ENCODE measurements at places on chromosomes 4 and X. TPM values are rescaled to one million over a fixed set of nuclear protein-coding genes. Genes with fewer than 3 reads are reported as not detected.

The TMPRSS11D gene
- not detected for total RNA-seq

The UNC5C gene
- total RNA-seq = 0.03 TPM

The TEX13D gene
- total RNA-seq = not detected

The EGFL6 gene
- total RNA-seq = not detected

The SUPT20HL1 gene
- total RNA-seq = not detected

The SPIN4 gene
- 13.3 TPM for total RNA-seq

The CENPVL1 gene
- not detected for total RNA-seq

The RTL5 gene
- 1.8 TPM for total RNA-seq

The RAI2 gene
- not detected for total RNA-seq

The RBMXL3 gene
- total RNA-seq = not detected

The KLF8 gene
- 0.50 TPM for total RNA-seq

DNA sequence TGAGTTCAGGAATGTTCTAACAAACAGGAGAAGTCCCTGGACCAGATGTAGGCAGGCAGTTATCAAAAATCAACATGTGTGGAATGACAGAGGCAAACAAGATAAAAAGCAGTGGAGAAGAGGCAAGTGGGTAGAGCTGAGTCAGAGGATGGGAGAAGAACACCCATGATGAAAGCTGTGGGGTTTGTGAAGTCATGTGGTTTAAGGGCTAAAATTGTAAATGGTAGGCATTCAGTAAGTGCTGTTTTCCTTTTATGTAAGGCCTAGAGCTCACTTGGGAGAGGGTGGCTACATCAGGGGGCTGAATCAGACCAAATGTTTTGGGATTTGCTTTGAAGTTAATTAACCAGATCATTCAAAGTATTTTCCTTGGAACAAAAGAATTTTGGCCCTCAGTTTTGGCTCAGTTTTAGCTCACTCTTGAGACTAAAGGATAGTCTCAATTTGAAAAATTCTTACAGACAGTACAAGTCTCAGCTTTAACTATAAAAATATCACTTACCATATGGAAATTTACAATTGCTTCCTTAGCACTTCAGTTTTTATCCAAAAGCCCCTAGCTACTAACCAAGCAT is 114.5 kb upstream of the PCDH7 start:
- no peaks in the 10 kb centered on the region for H3K27me3 ChIP-seq
- H3K4me1 ChIP-seq = no peaks in the 10 kb centered on the region
- no peak overlapping the region for H3K4me3 ChIP-seq

DNA sequence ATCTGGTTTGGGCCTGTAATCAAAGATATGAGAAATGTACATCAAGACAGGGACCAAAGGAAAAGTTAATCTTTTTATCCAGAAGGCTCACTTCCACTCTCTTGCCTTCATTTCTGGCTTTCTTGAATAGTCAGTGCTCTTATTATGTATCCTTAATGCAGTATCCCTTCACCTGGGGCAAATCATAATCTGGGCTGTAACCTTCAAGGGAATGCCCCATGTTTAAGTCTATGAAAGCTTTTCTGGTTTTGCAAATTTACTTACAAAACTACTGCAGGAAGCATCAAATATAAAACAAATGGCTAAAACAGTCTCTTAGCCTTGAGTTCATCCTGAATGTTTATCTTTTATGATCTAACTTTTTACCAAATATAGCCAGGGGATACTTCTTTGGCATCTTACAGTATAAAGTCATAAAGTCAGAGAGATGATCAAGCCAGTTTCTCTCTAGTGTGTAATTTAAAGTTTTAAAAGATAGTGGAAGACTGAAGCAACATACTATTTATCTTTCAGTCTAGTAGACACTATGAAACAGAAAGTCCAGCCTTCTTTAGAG is 1214.8 kb downstream of the STIM2 start:
- no peaks in the 10 kb centered on the region for H3K4me1 ChIP-seq
- no peak for DNase-seq
- no peak overlapping the region for H3K27ac ChIP-seq
- H3K36me3 ChIP-seq = no peaks in the 10 kb centered on the region

DNA sequence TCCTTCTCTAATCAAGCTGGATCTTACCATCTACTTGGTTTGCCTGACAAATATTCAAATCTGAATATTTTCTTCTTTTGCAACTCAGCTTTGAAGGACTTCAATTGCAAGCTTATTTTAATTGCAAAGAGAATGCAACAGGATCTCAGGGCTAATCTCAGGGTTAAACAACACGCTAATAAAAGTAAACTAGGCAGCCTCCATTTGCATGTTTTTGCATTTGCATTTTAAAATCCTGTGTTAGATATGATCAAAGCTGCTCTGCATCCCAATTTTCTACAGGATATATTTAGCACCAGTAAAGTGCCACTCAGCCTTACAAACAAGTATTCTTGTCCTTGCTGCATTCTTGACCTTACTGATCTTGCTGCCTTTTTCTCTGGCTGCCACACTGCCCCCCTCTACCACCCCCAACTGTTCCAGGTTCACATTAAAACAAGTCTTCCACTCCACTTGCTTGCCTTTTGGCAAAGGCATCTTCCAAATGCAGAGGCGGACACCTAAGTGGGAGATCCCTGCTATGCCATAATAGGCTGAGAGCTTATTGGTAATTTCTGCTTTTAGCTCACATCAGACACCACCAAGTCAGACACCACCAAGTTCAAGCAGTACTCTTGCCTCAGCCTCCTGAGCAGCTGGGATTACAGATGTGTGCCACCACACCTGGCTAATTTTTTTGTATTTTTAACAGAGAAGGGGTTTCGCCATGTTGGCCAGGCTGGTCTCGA is 48.1 kb downstream of the GPRIN3 start:
- H3K27ac ChIP-seq = no peak overlapping the region
- no peak for DNase-seq
- H3K4me3 ChIP-seq = no peak overlapping the region

GRCh38 chr4:74440356-74440755 is 4.6 kb upstream of the AREG start:
- H3K36me3 ChIP-seq = no peaks in the 10 kb centered on the region
- H3K4me3 ChIP-seq = no peak overlapping the region
- no peaks in the 10 kb centered on the region for H3K27me3 ChIP-seq
- H3K27ac ChIP-seq = no peak overlapping the region

GRCh38 chrX:68723491-68724155 is 76.2 kb downstream of the STARD8 start:
- no peak for DNase-seq
- H3K36me3 ChIP-seq = no peaks in the 10 kb centered on the region
- no peaks in the 10 kb centered on the region for H3K27me3 ChIP-seq
- no peak overlapping the region for H3K4me3 ChIP-seq

DNA sequence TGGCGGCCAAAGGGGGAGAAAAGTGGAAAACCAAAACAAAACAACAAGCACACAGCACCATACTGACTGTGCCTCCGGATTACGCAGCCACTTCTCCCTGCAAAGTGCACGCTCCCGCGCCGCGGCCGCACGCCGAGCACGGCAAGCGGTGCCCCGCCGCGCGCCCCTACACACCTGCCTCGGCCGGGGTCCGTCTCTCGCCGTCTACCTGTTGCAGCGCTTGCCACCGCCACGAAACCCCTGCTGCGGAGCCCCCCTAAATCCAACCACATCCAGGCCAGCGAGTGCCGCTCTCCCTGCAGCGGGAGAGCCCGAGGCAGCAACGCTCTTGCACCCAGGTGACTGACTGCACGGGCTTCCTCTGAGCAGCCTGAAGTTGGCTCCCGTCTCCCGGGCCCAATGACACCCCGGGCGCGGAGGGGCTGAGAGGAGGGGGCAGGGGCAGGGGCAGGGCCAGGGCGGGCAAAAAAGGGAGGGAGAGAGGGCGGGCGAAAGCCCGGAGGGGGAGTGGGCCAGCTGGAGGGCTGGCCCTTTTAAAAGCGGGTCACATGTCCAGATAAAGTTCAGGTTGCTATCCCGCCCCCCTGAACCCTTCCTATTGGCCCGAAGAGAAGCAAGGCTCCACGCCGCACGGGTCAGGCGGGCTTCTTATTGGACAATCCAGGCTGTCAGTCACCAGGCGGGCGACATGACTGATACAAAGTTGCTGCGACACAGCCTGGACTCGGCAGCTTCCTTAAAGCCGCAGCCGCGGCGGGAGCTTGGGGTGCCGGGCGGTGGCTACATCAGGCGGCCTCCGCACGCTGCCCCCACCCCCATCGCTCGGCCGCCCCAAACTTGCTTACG is at the start of gene NR3C2:
Gene NR3C2 (minus strand): TSS at position 429 of the 846 bp plus-strand sequence.
- DNase-seq = peak; percentile 94
- peak within 1 kb of the TSS; percentile 45 for H3K4me3 ChIP-seq
- no peak within 1 kb of the TSS for H3K27ac ChIP-seq
- peaks cover 31% of the 10 kb centered on the region for H3K4me1 ChIP-seq
- peaks cover 82% of the 10 kb centered on the region for H3K27me3 ChIP-seq

- H3K27me3 ChIP-seq = no peaks in the 10 kb centered on the region
- no peaks in the 10 kb centered on the region for H3K36me3 ChIP-seq
- no peak overlapping the region for H3K27ac ChIP-seq
- H3K4me3 ChIP-seq = no peak overlapping the region
- no peaks in the 10 kb centered on the region for H3K4me1 ChIP-seq
- DNase-seq = no peak
Measured at GRCh38 chr4:22045051-22045630, 96.6 kb upstream of the KCNIP4 start.

DNA sequence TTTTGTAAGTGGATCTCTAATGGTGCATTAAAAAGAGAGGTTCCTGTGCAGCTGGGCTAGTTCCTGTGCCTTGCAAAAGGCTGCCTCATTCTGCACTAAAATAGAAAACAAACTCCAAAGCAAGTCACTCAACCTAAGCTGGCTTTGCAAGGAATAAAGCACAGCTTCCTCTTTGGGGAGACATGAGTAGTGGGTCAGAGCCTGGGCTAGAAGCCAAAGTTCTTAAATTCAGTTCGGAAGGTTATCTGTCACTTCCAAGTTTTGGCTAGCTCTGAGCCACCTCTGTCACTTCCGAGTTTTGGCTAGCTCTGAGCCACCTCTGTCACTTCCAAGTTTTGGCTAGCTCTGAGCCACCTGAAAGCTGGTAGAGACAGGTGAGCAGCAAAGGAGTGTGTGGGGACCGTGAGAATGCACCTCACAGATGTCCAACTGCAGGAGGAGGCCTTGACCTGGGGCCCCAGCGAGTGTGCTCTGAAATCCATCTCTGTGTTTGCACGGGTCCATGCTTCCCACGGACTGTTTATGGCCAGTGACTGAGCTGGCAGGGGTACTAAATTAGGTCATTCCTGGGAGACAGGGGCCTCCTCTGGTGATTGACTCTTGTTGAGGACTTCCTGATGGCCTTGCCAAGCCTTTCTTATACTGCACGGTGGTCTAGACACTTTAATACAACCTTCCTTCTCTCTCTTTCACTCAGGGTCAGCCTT is 36.4 kb upstream of the MAMLD1 start:
- no peaks in the 10 kb centered on the region for H3K27me3 ChIP-seq
- no peak overlapping the region for H3K4me3 ChIP-seq
- H3K4me1 ChIP-seq = peaks cover 39% of the 10 kb centered on the region
- peak overlapping the region; percentile 86 for H3K27ac ChIP-seq

DNA sequence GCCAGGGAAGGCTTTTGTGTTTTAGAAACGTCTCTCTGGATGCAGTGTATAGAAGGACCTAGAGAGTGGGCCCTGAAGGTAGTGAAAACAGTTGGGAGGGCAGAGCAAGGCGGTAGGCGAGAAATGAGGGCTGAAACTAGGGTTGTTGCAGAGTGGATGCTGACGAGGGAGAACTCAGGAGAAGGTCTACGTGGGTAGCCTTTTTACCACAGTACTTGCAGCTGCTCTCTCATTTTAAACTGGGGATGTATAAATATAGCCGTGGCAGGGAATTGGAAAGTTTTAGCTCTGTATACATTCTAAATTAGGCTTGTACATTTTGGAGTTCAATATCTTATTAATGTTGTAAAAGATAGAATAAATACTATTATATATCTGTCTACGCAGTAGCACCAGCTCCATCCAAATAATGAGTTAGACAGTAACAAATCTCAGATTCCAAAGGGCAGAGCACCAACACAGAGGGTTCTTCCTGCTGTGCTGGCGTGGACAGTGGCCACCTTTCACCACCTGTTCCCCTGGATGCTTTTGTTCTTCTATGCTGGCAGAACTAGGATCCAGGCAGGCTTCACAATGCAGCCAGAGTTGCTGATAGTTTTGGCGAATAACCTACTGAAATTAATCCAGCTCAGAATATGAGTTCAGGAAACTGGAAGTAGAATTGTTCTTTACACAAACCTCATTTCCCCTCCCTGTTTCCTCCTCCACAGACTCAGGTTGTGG is 31.7 kb downstream of the CCNG2 start:
- H3K4me1 ChIP-seq = no peaks in the 10 kb centered on the region
- no peak overlapping the region for H3K4me3 ChIP-seq
- no peaks in the 10 kb centered on the region for H3K36me3 ChIP-seq
- no peak overlapping the region for H3K27ac ChIP-seq
- DNase-seq = no peak

DNA sequence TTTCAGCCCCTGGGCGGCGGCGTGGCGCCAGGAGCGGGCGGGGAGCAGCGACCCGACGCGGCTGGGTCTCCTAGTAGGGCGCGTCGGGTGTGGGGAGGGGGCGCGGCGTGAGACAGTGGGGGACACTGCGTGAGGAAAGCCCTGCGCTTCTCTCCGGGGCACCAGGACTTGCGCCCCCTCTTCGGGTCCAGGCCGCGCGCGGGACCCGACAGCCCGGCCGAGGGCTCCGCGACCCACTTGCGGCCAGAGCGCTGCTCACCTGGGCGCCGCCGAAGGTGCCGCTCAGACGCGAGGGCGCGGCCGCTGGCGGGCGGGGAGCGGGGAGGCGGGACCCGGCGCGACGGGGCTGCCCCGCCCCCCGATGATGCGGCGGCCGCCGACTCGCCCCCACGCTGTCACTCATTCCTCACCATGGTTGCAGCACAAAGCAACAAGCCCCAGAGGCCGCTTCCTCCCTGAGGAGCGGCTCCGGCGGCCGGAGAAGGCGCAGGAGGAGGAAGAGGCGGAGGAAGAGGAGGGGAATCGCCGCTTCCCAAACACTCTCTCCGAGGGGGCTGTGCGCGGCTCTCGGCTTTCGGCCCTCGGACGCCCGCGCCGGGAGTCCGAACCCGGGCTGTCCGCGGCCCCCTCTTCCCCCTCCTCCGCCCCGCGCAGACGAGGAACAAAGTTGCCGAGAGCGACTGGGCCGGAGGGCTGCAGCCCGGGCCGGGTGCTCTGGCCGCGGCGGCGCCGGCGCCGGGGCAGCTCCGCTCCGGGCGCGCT is at the start of gene RAPGEF2:
Gene RAPGEF2 (plus strand): TSS at position 458 of the 762 bp plus-strand sequence. CDS start 1,084 bp downstream, outside the sequence.
- H3K27me3 ChIP-seq = peaks cover 25% of the 10 kb centered on the region
- H3K36me3 ChIP-seq = peaks cover 13% of the 10 kb centered on the region
- peaks cover 23% of the 10 kb centered on the region for H3K4me1 ChIP-seq
- peak within 1 kb of the TSS; percentile 92 for H3K4me3 ChIP-seq

GRCh38 chrX:69051901-69052300 is 113.4 kb downstream of the PJA1 start:
- H3K4me1 ChIP-seq = no peaks in the 10 kb centered on the region
- no peak overlapping the region for H3K27ac ChIP-seq
- H3K27me3 ChIP-seq = no peaks in the 10 kb centered on the region
- DNase-seq = no peak
- no peak overlapping the region for H3K4me3 ChIP-seq

DNA sequence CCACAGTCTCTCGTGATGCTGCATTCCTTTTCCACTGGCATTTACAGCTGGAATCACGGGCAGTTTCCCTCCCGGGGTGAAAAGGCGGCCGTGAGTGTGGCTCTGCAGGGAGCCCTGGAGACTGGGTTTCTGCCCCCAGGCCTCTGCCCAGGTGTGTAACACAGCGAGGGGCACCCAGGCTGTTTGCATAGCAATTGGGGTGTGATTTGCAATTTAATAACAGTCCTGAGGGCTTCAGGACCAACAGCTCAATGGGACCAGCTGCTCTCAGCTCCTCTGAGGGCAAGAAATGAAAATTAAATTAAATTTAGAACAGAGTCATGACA is 99.0 kb upstream of the SHOX start:
- H3K4me3 ChIP-seq = no peak overlapping the region
- H3K4me1 ChIP-seq = no peaks in the 10 kb centered on the region
- H3K27me3 ChIP-seq = no peaks in the 10 kb centered on the region
- H3K36me3 ChIP-seq = no peaks in the 10 kb centered on the region

GRCh38 chr4:151133311-151133710 is 33.9 kb downstream of the RPS3A start:
- H3K4me3 ChIP-seq = no peak overlapping the region
- no peak overlapping the region for H3K27ac ChIP-seq
- no peaks in the 10 kb centered on the region for H3K27me3 ChIP-seq
- no peaks in the 10 kb centered on the region for H3K4me1 ChIP-seq
- no peaks in the 10 kb centered on the region for H3K36me3 ChIP-seq
